ENCODE measurements at places on chromosomes 3 and 15.
A peak's percentile ranks its signal among the peaks of the same experiment; 100 is the strongest.

GRCh38 chr3:48997102-48997635 lies 7.1 kb downstream of the P4HTM start:
- no peak for DNase-seq

DNA sequence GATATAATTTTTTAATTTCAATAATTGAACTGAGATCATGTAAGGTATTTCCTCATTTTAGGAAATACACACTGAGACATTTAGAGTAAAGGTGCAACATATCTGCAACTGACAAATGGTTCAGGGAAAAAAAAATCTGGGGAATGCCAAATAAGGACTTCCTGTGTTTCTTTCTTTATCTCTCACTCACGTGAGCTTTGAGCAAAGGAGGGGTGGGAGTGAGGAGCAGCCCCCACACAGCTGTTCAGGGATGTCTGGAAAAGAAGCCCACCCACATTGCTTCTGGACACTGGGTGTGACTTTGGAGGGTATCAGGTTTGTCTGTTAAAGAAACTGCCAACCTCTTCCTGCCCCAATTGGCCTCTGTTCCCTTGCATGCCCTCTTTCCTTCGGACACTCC lies 5.6 kb upstream of the TP63 start:
- DNase-seq: no peak

- DNase-seq: no peak
Observed at GRCh38 chr3:62312201-62312600, 61.1 kb downstream of the FEZF2 start.

DNA sequence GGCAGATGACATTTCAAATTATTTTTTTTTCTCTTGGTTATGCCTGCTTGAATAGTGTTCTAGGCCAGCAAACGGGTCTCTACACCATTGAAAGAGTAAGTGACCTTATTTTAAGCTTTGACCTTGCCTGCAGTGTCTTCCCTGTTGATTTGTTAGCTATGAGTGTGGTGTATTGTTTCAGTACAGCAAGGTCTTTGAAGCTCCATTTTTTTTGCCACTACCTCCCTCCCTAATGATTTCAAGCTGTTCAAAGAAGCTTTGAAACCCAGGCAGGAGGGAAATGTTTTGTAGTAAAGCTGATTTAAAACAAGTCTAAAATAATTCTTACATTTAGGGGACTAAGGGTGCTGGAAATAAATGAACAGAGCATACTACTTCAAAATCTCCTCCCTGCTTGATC lies 1249.8 kb downstream of the ROBO1 start:
- no peak for DNase-seq

DNA sequence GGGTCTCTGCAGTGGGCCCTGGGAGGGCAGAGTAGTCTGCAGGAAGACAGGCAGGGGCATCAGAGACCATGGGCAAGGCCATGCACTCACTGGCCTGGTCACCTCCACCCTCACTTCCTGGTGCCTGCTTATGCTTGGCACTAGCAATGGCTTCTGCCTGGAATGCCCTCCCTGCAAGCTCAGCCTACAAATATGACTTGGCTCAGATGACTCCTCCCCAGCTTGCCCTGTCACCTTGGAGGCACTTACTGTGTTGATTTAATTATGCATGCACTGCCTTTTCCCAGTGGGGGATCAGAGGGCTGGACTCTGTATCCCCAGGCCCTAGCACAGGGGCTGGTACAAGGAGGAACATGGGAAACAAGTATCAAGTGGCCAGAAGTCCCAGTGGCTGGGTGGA lies 7.8 kb downstream of the C3orf18 start:
- DNase-seq: no peak

GRCh38 chr3:193743702-193744047 lies 150.7 kb downstream of the OPA1 start:
- no peak for DNase-seq

DNA sequence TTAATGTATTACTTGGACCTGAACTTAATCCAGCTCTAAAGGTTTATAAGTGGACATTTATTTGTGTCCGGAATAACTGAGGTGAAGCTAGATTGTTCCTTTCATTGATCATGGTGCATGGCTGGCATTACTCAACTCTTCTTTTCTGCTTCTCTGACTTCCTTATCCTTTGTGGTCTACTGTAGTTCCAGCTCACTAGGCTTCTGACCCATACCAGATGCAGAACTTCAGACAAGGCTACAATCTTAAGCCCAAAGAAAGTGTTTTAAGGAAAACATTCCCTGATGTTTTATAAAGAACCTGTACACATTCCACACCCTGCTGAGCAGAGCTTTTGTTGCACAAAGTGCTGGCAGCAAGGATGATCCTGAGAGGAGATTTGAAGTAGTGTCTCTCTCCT lies 250.8 kb upstream of the TGFBR2 start:
- no peak for DNase-seq

DNA sequence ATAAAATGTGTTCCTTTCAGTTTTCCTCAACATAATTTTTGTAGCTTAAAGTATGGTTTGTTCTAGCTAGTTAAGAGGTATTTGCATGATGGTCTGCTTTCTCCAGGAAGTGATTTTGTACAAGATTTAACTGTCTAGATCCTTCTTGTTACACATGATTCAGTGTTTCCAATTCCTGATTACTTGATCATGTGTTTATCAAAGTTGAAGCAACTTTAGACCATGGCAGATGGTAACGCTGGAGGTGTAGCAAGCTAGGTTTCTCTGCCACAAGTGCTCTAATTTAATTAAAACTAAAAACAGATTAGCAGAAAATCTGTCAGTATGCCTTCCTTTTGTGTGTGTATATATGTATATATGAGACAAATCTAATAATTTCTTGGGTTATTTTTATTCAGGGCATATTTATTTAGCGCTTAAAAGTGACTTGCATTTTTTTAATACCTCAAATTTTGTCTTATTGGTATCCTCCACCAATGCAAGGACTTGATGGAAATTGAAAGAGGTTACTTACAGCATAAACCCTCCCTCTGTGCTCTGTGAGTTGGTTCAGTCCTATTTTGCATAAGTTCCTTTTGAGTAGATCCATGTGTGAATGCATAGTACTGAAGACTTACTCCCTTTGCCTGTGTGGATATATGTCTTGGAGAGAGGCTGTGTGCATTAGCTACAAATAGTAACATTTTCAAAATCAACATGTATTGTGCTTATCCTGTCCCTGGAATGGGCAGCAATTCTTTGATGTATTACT lies 157.3 kb upstream of the CGNL1 start:
- DNase-seq: no peak

- no peak for DNase-seq
Observed at GRCh38 chr15:76309601-76310330, 1.5 kb downstream of the ETFA start.

DNA sequence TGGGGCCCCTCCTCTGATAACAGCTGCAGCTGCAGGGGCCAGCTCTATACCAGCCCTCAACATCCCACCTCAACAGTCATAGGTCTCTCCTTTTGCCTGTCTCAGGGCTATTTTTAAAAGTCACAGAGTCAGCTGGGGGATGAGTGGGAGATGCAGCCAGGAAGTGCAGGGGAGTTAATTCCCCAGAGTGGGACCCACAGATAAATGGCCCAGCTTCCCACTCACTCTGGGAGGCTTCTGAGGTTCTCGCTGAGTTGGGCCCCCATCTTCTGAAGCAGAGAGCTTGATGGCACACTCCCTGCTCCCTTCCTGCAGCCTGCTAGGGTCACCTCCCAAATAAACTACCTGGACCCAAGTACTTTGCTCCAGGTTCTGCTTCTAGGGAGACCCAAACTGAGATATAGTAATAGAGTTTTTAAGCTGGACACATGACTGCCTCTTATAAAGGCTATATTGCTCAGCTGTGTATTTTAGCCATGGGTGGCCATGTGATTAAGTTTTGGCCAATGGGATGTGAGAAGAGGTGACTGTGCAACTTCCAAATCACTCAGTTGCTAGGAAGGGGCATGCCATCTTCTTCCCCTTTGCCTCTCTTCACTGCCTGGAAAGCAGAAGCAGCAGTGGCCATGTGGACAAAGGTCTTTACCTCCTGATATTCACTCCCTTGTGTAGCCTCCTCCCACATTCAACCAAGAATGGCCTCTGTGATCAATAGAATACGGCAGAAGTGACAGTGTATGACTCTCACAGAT lies 15.5 kb upstream of the VIPR1 start:
- no peak for DNase-seq

DNA sequence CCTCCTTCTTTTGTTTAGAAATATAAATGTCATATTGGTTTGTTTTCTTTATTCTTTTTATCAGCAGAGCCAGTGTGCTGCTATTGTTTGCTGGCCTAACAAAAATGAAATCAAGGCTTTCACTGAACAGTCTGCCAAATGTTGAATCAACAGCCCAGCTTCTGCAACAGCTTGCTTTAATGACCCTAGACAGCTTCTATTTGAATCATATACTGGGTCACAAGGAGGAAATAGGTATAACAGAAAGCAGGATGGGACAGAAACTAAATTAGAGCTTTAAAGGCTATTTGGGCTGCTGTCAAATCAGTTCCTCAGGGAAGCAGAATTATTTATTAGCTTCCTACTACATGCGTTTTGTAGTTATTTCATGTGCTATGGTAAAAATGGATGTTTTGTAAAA lies 12.1 kb upstream of the DNAJC13 start:
- no peak for DNase-seq

DNA sequence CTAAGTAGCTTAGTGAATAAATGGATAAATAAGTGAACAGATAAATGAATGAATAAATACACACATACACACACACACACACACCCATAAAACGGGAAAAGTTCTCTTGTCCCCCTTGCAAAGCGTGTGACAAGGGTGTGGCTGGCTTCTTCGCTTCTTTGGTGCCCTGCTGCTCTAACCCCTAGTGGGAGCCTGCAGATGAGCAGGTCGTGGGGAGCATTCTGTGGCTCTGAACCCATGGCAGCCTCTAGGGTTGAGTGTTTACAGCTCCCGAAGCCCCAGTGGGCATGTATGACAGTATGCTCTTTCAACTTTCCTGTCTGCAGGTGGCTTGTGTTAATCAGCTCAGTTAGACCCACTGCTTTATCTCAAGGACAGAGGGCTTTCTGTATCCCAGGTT lies 582.3 kb downstream of the EDEM1 start:
- DNase-seq: no peak

- no peak for DNase-seq
Observed at GRCh38 chr3:52694528-52695189, 8.8 kb downstream of the GNL3 start.

DNA sequence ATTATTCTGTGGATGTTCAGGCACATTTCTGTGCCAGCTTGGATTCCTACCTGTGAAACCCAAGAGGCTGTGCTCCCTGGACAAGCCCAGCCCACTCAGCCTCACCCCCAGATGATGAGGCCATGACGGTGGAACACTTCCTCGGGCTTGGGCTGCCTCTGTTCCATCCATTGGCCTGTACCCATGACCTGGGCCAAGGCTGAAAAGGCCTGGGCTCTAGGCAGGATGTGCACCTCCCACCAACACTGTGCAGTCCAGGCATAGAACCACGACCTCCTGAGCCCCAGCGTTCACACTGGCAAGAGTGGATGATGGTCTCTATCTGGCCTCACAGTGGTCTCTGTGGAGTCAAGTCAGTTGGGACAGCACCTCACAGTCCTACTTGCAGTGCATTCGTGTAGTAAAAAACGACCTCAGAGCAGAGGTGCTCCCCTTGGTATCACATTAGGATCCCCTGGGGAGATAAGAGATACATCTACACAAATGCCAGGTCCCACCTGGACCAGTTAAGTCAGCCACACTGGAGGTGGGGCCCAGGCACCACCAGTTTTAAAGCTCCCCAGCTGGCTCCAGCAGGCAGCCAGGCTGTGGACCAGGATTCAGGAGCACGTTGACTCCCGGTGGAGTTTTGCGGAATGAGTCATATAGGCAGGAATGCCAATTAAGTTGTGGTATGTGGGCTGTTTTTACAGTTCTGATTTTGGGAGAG lies 39.0 kb upstream of the IGF1R start:
- DNase-seq: peak; percentile 74

GRCh38 chr3:183298701-183299153 lies 45.7 kb downstream of the B3GNT5 start:
- DNase-seq: peak; percentile 44

GRCh38 chr3:126465928-126466544 lies 9.7 kb downstream of the ZXDC start:
- no peak for DNase-seq

DNA sequence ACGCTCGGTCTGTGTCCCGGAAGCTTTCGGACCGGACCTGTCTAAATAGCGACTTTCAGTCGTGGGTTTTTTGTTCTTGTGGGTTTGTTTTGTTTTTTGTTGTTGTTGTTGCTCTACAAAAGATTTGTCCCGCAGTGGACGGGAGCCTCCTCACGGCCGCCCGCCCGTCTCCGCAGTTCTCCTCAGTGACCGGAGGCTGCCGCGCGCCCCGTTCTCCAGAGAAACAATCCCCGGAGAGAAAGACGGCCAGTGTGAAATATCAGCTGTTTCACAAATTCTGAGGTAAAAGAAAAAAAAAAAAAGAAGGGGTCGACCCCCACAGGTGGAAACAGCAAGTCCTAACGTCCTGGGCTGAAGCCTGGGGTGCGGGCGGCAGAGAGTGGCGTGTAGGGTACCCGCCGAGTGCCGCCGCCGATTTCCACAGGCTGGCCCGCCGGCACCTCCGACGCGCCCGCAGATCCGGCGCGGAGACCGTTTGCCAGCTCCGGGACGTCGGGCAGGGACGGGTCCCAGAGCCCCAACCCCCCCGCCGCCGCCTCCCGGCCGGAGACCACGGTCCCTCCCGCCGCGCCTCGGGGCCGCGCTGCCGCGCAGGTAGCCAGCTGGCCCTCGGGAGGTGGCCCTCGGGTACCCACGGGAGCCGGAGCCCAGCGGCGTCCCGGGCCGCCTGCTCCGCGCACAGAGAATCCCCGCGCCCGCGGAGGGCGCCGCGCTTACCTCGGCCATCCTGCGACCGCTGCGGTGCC lies 478 bp downstream of the BNC1 start:
- no peak for DNase-seq

DNA sequence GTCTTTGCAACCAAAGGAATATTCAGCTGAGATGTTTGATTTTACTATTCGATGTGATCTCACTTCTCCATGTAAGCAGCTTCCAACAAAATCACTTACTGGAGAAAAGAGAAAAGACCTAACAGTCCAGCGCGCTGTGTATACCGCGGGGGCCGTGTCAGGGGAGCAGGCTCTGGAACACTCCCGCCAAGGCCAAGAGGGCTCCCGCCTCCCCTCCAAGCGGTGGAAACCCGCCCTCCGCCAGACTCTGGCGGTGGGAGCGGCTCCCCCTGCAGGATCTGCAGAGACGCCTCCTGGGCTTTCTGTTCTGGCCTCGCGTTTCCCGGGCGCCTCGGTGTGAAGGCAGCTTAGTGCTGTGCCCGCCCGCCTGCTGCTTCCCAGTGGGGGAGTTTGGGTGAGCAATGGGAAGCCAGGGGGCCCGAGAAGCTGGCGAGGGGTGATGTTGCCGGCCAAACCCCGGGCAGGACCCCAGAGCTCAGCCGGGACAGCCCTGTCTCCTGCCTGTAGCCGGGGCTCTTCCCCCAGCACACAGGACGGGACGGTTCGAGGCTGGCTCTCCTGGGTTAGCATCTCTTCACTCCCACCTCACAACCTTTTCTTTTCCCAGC lies 36.3 kb downstream of the CHST14 start:
- peak; percentile 84 for DNase-seq

DNA sequence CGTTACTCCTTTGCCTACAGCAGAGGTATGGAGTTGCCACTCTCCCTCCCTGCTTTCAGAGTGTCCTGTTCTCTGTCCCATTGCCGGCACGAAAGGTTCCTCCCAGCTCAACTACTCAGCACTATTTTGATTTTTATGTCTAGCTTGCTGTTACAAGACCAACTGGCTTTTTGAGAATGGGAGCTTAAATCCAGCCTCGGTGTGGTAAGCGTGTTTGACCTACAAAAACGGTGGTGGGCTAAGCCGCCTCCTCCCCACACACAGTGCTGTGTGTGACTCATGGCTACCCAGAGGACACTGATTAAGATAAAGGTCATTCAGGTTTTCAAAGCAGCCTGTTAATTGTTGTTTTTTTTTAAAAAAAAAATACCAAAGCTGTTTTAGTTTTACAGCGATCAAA lies 64.5 kb downstream of the LRTM1 start:
- DNase-seq: no peak
